Activated CD4-positive, CD25-positive, alpha-beta regulatory T cell (primary cell): ENCODE measurements at places on chromosomes 2 and 18.

- no peak for DNase-seq
These were observed 46.9 kb downstream of the SLC66A2 start for GRCh38 chr18:79904357-79905147.

GRCh38 chr2:183010112-183010511 lies 28.1 kb downstream of the NCKAP1 start:
- DNase-seq = no peak

GRCh38 chr2:166140932-166141331 lies 13.1 kb upstream of the SCN1A start:
- no peak for DNase-seq

DNA sequence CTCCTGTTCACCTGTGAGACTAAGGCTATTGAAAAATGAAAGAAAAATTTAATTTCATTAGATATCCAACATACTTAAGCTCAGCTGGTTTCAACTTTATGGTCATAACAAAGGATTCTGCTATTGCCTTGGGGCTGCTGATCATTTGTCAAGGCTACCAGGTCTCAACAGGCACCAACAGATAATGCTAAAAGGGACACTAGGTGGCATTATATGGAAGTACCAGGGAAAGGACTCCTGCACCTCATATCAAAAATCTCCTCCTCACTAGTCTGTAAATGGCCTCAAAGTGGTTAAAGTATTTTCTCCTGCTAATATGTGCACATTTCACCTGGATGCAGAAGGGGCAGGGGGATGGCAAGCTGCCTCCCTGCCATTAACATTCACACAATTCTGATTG lies 167.9 kb upstream of the REG3A start:
- no peak for DNase-seq

DNA sequence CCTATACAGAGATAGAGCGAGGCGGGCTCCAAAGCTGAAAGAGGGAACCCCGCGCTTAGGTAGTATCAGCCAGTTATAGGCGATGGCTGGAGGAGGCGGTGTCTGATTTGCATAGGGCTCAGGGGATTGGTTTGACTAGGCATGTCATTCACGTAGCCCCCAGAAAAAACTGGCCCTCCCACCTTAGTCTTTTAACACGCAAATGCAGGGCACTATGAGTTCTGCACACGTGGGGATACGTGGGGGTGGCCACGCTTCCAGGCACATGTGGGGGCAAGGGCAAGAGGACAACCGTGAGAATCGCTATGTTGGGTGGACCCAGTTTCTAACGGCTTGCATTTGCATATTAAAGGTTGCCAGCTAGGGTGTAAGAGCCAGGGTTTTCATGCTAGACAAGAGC lies 56.7 kb upstream of the MSTN start:
- no peak for DNase-seq

DNA sequence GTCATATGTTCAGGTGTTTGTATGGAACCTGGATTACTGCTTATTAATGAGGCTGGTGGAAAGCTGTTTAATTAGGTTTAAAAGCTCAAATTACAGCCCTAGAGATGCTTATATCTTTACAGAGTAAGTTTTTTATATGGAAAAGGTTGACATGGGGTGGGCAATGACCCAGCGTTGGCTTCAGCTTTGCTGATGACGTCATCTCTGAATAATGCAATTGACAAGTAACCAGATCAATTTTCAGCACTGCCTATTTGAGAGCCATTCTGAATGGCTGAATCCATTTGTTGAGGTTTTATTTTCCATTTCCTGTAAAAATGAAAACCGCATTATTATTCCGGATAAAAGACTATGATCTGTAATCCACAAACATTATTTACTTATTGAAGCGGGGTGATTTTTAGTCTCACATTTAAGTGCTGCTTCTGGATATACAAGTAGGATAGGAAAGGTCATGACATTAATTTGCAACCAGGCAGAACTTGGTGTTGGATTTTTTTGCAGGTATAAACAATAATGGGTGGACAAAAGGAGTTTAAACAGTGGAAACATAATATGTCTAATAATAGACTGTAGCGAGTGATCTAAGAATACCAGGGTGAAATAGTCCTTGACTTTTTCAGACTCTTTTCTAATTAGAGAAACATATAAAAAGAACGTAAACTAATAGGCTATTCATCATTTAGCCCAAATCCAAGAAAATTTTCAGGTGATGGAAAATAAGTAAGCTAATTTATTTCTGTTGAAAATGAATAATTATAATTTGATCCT lies 2.7 kb downstream of the PPP1R1C start:
- DNase-seq = no peak

GRCh38 chr2:74046441-74046840 lies 61.7 kb downstream of the TET3 start:
- no peak for DNase-seq
